Stimulated activated CD4-positive, alpha-beta T cell treated with anti-CD3 and anti-CD28 coated beads, Interleukin-2, amount 100 ng/mL, for 24 hours (primary cell): ENCODE measurements at places on chromosomes 4 and X.

- DNase-seq = no peak
Observed at GRCh38 chrX:78839711-78840110, 92.2 kb downstream of the LPAR4 start.

DNA sequence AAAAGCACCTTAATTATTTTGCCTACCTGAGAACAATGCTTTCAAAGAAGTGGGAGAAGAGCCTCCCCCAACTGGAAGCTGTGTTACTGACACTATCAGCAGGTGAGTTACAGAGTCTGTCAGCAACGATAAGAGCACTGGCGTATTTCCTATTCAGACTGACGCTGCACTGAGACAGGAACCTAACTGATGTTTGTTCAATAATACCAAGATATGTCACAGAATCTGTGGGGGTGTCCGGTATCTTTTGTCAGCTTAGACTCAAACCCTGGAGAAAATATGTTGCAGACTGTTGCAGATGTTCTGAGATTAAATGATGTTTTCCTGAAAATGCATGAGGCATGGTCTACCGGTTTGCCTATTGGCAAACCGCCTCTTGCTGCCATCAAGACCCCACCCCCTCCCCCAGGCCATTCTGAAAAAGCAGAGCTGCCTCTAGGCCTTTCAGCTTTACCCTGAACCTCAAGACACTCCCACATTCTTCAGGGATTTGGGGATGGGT, 115.2 kb upstream of the KIT start:
- DNase-seq = no peak

DNA sequence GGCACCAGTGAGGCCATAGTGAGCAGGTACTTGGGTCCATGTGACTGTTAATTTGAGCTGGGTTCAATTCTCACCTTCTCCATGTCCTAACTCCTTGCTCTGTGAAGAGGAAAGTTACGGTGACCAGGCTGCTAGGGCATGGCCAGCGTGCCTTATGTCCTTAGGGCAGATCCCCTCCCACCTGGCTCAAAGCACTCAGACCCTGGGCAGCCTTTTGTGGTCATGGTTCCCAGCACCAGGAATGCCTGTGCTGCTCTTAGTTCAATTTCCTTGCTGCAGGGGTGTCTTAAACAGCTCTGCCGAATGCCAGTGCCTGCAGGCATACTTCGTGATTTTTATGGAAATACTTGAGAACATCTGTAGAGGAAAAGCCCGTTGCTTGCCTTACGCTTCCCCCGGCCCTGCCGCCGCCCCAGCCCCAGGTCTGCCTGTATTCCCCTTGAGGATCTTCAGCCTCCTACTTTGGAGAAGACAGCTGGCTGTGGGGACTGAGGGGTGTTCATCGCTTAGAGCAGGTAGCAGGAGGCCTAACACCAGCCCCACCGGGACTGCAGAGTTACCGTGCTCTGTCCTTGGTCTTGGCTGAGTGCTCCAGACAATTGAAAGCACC, 3.1 kb upstream of the CDK16 start:
- no peak for DNase-seq

GRCh38 chrX:153886915-153887314, 942 bp upstream of the L1CAM start:
- no peak for DNase-seq

GRCh38 chrX:125153621-125154020, 166.1 kb upstream of the TEX13C start:
- no peak for DNase-seq

DNA sequence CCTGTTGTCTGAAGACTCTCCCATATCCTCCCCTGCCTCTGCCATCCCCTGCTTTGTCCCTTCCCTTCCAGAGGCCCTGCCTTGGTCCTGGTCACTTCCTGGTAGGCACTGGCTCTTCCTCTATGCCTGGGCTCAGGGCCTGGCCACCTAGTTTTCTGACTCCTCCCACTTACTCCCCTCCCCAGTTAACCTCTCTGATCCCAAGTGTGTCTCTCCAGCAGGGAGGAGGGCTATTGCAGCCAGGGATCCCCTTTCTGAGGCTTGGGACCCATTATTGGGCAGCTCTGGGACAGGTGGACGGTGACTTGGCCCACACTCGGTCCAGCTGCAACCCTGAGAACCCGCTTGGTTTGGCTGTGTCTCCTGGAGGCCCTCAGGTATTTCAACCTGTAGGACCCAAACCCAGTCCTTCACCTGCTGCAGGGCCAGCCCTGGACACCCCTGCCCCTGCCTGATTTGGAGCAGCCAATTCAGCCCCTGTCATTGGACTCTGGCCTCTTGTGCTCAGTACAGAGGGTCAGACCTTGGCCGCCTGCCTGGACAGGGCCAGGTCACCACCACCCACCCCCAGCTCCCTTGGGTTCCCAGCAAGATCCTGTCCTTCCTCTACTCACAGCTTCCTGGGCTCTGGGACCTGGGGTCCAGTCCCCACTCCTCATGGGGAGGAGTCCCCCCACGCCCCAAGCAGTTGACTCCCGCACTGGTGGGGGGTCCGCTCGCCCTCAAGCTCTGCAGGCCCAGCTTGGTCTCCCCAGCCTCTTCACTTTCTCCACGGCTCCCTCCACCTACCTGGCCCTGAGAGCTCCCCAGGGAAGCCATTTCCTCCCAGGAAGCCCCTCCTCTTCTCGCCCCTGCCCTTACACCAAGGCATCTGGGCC, 1.1 kb upstream of the SH3BP2 start:
- no peak for DNase-seq

DNA sequence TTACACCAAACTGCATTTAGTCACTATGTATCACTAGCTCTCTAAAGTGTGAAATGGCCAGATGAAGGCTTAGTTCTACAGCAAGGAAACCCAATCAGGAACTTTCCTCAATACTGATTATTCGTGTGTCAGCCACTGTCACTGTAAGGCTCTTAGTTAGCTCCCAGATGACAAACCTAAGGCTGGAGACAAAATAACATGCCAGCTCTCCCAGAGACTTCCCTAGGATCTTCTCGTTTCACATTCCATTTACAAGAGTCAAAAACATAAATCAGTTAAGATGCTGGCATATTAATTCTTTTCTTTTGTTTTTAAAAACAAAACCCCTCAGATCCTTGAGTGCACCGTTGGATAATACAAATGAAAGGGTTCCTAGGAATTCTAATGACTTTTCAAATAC, 88.2 kb upstream of the TFDP3 start:
- DNase-seq = no peak

DNA sequence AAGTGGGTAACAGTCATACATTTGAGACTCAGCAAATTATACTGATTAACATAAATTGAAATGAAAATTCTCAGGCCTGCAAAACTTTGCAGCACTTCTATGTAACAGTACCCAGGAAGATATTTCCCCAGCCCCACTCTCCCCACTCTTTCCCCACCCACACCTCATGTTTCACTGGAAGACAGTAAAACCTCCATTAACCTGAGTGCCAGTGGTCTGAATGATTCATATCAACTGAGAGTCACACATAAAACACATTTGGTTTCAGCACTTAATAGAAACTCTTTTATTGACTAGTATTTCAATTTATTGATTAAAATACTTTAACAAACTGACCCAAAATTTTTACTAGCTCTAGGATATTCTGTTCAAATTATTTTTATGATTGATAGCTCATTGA, 6.9 kb downstream of the CXCL6 start:
- no peak for DNase-seq

- DNase-seq = no peak
Observed at GRCh38 chr4:72629540-72629939, 60.5 kb upstream of the ADAMTS3 start.

DNA sequence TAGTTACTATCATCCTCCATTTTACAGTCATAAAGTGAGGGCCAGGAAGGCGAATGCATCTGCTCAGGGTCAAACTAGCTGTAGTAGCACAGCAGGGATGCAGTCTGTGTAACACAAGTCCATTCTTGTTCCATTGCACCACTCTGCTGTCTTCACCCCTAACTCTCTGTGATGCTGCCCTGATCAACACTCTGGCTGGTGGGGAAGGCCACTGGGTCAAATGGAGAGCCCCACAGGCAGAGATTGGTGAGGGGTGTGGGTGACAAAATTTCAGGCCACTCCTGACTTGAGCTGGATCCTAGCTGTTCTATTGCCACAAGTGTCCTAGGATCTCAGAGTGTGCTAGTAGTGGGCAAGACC, 136.5 kb downstream of the PJA1 start:
- DNase-seq = no peak

DNA sequence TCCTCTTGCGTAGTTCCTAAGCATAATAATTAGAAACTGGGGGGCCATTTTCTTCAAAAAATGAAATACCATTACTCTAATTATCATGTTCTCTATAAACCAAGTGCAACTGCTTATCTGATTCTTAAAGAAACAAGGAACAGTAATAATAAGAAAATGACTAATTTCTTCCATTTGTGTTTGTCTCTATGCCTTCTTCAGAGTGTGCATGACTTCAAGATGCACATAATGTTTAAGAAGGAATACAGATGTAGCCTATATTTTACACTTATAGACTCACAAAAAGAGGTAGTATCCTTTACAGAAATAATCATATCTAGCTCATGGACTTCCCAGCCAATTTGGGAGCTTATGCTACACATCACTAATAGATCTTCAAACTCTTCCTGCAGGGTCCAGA, 131.7 kb downstream of the CHRNA9 start:
- no peak for DNase-seq
